ENCODE measurements at places on chromosomes 5 and 9. TPM values are rescaled to one million over a fixed set of nuclear protein-coding genes. Genes with fewer than 3 reads are reported as not detected.
A peak's percentile ranks its signal among the peaks of the same experiment; 100 is the strongest.

DNA sequence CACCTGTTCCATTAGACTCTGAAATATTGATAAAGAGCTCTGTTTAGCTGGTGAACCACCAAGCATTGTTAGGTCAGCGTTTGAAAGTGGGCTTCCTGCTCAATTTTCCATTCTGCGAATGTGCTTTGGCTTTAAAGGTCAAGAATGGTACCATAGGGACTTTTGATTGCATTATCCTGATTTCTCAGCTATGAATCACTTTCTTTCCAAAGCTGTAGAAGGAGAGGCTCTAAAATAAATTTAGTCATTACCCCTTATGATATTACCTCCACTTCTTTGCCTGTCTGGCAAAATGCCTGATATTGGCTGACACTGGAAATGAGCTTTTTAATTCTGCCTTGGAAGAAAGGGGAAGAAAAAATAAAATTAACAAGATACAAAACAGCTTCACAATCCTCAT, 237.2 kb upstream of the CTNND2 start:
- DNase-seq: no peak

DNA sequence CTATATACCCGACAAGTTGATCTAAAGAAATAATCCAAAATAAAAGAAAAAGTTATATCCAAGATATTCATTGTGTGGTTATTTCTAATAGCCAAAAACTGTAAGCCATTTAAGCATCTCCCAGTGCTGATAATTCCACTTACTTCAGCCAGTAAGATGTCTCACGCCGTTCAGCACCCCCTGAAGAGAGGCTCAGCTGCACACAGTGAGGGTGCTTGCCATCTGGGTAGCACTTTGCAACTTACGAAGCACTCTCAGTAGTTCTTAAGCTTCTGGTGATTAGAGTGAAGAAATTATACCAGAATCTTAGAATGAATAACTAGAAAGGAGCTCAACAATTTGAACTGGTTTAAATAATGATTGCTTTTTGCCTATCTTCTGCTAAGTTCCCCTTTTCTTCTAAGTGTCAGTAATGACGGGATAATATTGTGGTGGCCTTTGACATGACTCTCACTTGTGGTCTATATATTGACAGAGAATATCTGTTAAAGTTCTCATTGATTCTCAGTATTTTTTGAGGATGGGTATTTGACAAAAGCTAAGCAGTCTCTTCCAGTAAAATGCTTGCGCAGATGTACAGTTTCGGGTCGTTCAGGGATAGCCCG, 26.2 kb upstream of the LTC4S start:
- no peak for DNase-seq

DNA sequence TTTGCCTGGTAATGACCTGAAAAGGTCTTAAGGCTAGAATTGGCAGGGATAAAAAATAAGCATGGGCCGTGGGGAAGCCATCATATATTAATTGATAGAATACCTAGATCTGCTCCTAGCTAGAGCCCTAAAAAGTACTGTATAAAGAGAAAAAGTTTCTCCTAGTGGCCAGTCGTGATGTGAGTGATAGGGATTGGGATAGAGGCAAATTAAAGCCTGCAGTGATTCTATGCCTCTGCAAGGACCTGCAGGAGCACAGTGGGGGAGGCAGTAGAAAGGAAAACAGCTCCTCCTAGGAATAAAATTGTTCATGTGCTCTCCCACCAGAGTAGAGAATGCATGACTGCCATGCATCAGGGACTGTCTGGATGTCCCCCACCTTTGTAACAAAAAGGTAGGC, 56.2 kb upstream of the FTMT start:
- peak; percentile 31 for DNase-seq

DNA sequence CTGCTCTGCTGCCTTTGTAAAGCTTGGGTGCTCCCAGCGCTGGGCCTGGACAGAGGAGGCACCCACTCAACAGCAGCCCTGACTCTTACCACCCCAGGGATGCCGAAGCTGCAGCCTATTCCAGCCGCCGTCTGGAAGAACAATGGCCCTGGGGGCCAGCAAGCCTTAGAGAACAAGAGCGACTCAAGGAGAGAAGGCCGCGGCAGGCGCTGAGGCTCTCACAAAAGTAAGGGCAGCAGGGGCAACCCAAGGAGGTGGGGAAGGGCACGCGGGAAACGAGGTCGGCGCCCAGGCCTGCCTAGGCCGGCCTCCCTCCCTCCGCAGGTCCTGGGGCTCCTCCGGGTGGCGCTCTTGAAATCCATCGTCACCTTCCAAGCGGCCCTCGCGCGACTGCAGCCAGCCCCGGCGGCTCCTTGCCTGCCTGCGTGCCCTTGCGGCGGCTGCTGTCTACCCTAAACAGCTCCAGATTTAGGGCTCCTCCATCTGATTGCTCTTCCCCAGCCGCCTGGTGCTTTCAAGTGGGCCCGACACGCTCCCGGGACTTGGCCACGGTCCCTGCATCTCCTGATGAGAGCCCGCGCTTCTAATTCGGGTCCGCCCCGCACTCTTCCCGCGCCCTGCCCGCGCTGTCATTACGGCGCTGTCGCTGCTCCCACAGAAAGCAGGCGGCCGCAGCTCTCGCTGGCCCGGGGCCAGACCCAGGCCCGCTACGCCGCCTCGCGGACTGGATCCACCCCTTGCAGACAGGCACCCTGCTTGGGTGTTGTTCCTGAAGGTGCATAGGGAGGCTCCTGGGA, 213.3 kb downstream of the SEMA6A start:
- DNase-seq: peak; percentile 87

DNA sequence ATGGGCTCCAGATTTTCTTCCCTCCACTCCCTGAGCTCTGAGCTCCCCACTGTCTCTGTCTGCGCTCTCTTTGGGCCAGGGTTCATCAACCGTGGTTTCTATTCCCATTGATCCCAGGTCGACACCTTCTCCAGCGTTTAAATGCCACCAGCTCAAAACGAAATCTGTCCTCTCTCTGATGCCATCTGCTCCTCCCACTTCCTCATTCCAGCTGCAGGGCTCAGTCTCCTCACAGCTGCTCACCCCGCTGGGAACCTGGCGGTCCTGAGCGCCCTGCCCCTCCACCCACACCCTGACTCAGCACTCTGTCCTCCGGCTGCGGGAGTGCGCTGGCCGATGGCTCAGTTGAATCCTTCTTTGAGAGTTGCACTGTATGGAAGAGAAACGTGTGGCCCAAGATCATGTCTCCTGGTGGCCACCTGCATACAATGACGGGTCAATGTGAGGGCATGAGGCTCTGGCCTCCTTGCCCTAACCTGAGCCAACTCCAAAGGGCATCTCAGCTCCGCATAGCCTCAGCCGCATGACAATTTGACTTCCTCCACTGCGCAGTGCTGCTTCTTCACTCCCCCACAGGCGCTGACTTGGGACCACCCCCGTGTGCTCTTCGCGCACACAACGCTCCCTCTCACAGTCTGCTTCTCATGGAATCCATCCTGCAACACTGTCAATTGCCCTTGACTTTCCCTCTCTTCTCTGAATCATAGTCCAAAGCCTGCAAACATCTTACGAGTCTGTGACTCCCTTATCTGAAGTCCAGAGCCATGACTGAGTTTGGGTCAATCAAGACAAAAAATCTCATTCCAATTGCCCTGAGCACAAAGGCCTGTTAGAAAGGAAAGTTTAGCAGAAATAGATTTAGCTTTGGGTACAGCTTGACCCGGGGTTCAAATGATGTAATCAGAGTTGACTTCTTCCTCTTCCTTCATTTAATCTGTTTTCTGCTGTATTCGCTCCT, 82.4 kb downstream of the PTCH1 start:
- DNase-seq: peak; percentile 89

The SLCO4C1 gene
- 4.8 TPM for total RNA-seq

DNA sequence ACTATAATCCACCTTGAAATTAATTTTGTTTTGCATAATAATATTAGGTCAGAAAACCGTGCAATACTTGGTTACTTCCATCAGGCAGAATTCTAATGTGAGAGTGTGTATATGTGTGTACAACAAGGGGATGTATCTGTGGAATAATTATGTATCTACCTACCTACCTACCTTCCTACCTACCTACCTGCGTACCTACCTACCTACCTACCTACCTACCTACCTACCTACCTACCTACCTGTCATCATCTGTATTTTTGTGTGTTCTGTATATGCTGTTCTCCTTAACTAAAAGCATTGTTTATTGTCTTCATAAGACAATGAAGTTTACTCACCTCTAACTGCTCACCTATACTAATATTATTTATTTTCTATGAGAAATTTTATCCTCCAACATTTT, 52.8 kb downstream of the VCAN start:
- no peak for DNase-seq

Data from H9 (cell line).